Activated CD8-positive, alpha-beta memory T cell treated with anti-CD3 and anti-CD28 coated beads for 1 hour (primary cell): ENCODE measurements at places on chromosomes 7 and 10.

- no peak for DNase-seq
These were observed 195.3 kb downstream of the FAM107B start for GRCh38 chr10:14579405-14579804.

GRCh38 chr7:114865564-114865963, 56.3 kb upstream of the MDFIC start:
- peak; percentile 10 for DNase-seq

- no peak for DNase-seq
These were observed 159.0 kb upstream of the SHH start for GRCh38 chr7:155971180-155971770.

DNA sequence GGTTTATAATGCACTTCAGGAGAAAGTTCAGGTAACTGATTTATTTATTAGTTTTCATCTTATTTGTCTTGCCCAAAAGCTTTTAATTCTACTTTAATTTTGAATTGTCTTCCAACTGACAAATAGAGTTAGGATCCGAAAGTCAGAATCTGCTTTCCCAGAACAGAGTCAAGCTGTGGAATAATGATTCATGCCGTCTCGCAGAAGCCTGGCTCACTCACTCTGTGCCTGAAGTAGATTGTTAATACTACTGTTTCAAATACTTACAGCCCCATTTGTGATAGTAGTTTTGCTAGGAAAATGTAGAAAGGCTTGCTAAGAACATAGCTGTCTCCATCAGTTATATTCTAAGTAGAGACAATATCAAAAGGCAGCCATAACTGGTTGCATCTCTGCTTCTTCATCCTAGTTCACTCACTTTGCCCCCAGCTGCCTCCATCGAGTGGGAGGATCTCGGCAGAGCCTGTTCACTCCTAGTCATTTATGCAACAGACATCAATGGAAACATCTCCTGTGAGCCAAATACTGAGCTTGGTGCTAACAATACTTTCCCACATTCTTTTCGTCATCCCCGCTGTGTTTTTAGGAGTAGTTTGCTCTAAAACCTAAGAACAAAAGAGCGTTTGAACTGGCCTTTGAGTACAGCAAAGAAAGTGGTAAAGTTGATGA, 28.0 kb downstream of the ABRAXAS2 start:
- DNase-seq, result no peak

DNA sequence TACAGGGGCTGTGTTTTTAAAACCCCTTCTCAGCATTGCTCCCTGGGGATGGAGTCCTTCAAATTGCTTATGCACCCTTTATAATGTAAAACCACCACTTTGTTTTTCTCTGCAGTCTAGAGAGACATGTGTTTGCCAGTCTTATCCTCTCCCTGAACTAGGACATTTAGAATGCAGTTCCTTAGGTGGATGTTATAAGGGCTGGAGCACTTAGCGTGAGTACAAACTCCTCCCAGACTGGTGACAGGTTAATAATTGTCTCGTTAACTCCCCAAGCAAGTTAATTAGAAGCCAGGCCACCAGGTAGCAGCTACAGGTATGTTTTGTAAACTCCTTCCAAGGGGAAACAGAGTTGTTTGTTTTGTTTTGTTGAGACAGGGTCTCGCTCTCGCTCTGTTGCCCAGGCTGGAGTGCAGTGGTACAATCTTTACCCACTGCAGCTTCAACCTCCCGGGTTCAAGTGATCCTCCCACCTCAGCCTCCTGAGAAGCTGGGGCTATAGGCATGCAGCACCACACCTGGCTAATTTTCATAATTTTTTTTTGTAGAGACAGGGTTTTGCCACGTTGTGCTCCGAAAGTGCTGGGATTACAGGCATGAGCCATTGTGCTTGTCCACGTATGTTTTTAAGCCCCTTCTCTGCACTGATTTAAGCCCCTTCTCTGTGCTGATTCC, 100.2 kb downstream of the FAM107B start:
- no peak for DNase-seq

DNA sequence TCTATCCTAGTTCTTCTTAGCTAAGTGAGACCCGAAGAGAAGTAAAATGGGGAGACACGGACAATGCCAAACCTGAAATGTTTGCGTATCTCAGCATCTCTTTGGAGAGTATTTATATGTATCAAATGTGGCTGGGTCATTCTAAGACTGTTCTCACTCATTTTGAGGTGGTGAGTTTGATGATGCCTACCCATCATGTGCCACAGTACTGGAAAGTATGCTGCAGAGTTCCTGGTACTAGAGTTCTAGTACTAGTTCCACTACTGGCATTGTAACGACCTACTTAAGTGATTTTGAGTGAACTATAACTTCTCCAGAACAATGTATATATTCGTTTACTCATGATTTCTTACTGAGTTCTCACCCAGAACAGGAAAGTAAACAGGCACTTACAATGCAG, 41.9 kb downstream of the ARMC3 start:
- no peak for DNase-seq

GRCh38 chr7:129108581-129108980, 35.9 kb upstream of the TSPAN33 start:
- no peak for DNase-seq

DNA sequence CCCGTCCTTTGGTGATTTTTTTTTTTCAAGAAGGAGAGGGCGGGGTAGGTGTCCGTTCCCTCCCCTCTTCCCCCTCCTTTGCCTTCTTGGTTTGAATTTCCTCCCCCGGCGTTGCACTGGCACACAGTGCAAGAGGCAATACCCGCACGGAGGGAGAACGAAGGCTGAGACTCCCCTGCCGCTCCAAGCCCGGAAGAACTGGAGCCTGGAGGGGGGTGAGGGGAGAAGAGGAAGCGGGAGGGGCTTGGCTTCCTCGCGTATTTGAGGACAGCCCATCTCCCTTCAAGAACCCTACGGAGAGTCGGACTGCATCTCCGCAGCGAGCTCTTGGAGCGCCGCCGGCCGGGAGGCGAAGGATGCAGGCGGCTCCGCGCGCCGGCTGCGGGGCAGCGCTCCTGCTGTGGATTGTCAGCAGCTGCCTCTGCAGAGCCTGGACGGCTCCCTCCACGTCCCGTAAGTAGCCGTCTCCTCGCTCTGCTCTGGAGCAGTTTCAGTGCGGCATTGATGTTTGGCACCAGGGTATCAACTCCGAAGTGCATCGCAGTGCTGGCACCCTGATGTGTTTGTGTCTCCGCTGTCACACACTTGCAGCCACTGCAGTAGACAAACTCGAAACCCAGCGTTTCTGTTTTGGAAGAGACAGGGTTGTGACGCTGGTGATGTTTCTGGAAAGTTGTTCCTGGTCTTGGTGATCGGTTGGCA, at the start of gene CNTNAP2:
Gene CNTNAP2 (plus strand): TSS at position 281 of the 702 bp plus-strand sequence. CDS start 76 bp downstream, at position 357.
- no peak for DNase-seq

DNA sequence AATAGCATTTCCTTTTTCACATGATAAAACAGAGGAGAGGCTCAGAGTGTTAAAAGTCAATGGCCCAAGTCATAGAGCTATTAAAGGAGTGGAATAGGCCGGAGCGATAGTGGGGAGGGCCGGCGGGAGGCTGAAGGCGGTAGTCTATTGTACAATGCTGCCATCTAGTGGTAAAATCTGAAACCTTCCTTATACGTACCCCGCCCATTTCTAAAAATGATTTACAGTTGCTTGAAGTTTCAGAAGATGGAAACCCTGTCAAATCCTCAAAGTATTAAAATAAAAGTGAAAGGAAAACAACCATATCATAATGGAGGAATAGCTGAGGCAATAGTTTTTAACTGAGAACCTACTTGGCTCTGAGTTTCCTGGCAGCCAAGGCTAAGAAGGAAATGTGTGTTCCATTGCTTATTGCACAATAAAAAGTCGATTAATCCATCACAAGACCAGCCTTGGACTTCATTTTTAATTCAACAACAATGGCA, 209.1 kb downstream of the CCSER2 start:
- DNase-seq, result no peak
